Kasumi-1 (cell line): ENCODE measurements at places on chromosomes 11 and 22.

DNA sequence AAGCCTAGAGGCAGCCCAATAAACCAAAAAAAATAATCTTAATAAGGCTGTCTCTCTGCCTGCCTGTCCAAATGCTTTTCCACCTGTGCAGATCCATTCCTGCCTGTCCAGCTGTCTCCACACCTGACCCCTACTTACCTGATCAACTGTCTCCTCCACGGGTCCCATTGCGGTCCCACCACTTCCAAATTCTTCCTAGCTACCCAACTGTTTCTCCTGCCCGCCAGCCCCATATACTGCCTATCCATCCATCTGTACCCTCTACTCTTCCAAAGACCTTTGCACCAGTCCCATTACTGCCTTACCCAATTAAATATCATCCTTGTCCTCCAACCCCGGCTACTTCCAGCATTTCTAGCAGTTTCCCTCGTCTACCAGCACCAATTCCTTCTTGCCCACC lies 39.4 kb upstream of the ANGPTL5 start:
- DNase-seq, result no peak

GRCh38 chr11:35617687-35618496 lies at the start of gene FJX1:
TSS of gene FJX1 (plus strand) at chr11:35618460. CDS start at chr11:35618637, 177 bp downstream.
- peak; percentile 63 for DNase-seq

GRCh38 chr11:105189581-105189980 lies 50.0 kb upstream of the CARD18 start:
- no peak for DNase-seq

DNA sequence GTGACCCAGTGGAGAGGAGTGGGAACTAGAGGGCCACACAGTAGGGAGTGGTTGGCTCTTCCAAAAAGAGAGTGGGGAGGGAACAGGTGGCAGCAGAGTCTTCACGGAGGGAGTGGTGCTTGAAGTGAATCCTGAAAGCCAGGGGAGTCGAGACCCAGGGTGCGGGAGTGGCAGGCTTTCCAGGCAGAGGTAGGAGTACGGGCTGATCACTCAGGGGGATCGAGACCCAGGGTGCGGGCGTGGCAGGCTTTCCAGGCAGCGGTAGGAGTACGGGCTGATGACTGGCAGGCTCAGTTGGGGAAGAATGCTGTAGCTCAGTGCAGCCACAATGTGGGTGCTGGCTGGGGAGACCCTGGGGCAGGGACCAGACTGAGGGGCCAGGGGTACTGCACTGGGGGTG lies 148.2 kb downstream of the TBC1D22A start:
- DNase-seq, result no peak

- no peak for DNase-seq
Observed at GRCh38 chr11:45523760-45524159, 141.7 kb downstream of the CHST1 start.

DNA sequence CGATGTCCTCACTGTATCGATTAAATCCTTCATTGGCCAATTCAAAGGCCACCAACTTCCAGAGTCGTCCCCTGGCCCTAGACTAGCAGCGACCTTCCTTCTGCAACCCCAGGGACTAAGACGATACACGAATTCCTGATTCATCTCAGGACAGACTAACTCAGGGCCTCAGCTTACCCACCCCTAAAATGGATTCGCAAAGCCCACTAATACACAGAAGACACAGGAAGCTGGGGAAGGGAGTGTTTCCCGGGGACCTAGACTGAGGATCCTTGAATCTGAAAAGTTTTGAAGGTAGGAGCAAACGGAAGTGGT lies 509 bp downstream of the LAMTOR1 start:
- DNase-seq, result no peak

GRCh38 chr11:94295534-94295933 lies 8.8 kb upstream of the IZUMO1R start:
- no peak for DNase-seq

GRCh38 chr22:27971926-27972325 lies 52.9 kb upstream of the PITPNB start:
- no peak for DNase-seq

DNA sequence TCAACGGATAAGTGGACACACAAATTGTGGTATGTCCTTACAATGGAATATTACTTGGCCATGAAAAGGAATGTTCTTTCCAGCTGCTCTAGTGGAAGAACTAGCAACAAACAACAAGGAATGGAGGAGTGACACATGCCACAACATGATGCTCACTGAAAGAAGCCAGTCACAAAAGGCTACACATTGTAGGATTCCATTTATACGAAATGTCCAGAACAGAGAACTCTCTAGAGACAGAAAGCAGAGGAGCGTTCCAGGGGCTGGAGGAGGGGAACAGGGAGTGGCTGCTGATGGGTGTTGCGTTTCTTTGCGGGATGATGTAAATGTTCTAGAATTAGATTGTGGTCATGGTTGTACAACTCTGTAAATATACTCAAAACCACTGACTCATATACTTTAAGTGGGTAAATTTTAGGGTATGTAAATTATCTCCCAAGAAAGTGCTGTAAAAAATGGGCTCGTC lies 32.4 kb upstream of the PDGFB start:
- no peak for DNase-seq

DNA sequence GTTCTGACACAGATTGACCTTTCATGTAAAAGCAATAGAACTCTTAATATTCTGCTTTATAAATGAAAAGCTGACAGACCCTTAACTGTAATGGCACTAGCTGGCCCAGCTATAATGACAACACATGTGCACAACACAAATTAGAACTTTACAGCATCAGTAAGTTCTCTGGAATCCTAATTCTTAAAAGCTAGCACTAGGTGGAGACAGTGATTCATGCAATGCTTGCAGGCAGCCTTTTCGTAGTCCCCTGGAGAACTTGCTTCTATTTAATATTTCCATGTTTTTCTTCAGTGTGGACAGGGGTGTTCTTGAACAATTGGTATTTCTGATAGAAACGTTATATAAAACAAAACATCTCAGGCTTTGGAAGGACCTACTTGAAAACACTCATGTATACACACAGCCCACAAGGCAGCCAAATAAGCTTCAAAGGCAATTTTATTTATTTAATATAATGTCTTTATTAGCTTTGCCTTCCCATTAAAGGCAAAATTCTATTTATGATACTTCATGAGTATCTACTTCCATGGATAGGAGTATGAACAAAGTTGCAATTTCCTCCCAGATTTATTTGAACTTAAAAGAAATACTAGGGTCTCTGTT lies 374.3 kb upstream of the MPPED2 start:
- peak; percentile 75 for DNase-seq

DNA sequence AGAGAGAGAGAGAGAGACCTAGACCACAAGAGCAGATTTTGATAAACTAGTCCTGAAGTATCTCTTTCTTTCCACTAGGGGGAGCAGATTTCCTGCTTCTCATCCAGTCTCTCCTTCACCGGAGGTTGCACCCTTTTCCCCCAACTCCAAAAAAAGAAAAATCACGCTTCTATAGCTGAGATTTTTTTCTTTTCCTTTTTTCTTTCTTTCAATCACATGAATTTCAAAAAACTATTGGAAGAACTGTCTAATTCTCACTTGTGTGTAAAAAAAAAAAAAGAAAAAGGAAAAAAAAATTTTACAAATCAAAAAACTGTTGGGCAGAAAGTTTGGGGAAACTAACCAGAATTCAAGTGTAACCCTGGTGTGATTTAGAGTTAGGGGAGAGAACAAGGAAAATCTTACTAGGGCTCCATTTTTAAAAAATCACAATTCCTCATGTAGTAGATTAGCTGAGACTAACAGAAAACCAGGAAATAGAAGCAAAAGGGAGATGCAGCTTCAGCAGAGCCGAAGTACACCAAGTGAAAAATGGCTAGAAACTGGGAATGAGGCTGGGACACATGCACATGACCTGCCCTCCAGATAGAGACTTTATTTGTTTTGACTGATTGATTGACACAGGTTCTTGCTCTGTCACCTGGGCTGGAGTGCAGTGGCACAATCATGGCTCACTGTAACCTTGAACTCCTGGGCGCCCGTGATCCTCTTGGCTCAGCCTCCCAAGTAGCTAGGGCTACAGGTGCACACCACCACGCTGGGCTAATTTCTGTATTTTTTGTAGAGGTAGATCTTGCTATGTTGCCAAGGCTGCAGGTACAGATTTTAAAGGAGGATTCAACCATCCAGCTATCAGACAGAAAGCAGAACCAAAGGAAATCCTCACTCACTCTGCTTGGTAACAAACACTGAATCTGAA lies 27.1 kb downstream of the SDHD start:
- peak; percentile 95 for DNase-seq

GRCh38 chr11:78907636-78908035 lies 333.0 kb upstream of the NARS2 start:
- no peak for DNase-seq

GRCh38 chr11:32952421-32952820 lies 59.8 kb downstream of the QSER1 start:
- DNase-seq, result no peak

GRCh38 chr22:19962909-19963806 lies 21.5 kb upstream of the TXNRD2 start:
- DNase-seq, result no peak
